ENCODE measurements at places on chromosomes 12 and 14. TPM values are rescaled to one million over a fixed set of nuclear protein-coding genes. Genes with fewer than 3 reads are reported as not detected.

The FLRT2 gene
- 8.2 TPM for total RNA-seq

The OR4E2 gene
- not detected for total RNA-seq

The LMO3 gene
- not detected for total RNA-seq

The MRPL51 gene
- 37.6 TPM for total RNA-seq

The TRHDE gene
- 0.17 TPM for total RNA-seq

The FGF6 gene
- not detected for total RNA-seq

The LRRC9 gene
- total RNA-seq, result 0.14 TPM

The OLR1 gene
- total RNA-seq, result not detected

DNA sequence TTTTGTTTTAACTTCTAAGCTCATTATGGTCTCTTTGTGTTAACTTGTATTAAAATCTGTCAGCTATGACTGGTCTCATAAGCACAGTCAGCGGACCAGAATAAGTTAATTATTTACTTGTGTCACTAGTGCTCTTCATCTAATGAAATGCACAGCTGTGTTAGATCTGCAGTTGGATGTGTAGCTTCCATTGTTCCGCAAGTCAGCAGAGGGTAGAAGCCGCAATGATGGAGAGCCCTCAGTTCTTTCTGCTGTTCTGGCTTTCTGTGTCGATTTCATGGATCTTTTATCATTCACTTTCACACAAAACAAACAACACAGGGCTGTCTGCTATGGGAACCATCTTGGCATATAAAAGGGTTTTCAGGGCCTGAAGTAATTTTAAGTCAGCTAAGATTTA lies 89.3 kb upstream of the RFX4 start:
- no peak for DNase-seq

- no peak for DNase-seq
Observed at GRCh38 chr14:104978746-104979691, 845 bp upstream of the AHNAK2 start.

- DNase-seq, result no peak
Observed at GRCh38 chr12:120130011-120130410, 13.5 kb upstream of the RAB35 start.

GRCh38 chr14:98592611-98593170 lies 679.3 kb downstream of the BCL11B start:
- DNase-seq, result no peak

GRCh38 chr12:54750-55535 lies 11.6 kb upstream of the IQSEC3 start:
- DNase-seq, result no peak

DNA sequence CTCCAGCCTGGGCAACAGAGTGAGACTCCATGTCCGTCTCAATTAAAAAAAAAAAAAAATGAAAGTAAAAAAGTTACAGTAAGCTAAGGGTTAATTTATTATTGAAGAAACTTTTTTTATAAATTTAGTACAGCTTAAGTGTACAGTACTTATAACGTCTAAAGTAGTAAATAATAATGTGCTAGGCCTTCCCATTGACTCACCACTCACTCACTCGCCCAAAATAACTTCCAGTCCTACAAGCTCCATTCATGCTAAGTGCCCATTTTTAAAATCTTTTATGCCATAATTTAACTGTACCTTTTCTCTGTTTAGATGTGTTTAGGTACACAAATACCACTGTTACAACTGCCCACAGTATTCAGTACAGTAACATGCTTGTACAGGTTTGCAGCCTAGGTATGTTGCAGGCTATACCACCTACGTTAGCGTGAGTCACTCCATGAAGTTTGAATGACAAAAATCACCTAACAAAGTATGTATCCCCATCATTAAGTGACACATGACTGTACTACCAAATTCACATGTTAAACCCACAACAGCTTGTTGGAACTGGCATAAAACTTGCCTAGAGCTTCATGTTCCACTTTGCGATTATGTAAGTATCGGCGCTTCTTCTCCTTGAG lies 10.7 kb downstream of the KANSL2 start:
- no peak for DNase-seq

DNA sequence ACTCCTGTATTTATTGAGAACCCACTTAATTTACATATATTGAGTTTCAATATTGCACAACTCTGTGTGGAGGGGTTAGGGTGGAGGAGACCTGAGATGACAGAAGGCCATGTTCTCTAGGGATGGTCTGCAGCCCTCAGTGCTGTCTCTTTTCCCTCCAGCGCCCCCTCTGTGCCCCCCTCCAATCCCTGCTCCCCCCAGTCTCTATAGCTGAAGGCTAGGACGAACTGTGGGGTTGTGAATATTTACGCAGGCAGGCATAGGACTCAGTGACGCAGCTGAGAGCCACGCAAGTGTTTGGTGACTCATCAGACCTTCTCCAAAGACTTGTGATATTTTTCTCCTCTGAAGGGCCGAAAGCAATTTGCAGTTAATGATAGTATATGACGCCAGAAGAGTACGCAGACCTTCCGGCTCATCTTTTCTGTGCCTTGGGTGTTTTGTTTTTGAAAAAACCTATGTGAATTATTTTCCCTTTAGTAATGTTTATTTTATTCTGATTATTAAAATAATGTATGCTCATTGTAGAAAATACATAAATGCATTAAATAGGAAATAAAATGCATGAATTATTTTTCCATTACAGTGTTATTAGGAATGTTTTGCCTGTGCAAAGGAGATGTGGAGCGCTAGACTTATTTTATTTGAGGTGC lies 85.3 kb downstream of the SLC25A47 start:
- no peak for DNase-seq

DNA sequence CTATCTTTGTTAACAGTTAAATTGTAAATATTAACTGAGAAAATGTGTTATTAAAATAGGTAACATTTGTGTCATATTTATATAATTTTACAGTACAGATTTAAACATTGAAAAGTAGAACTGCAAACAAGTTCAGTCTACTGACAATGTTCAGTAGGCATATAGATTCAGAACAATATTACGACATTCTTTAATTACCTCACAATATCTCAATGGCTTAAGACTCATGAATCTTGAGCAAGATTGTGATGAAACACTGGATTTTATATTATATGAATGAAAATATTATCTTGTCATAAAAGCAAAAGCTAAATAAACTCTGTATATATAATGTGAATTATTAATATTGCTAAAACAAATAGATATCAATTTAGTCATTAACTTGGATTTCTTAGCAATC lies 194.9 kb downstream of the ADAMTS20 start:
- no peak for DNase-seq

DNA sequence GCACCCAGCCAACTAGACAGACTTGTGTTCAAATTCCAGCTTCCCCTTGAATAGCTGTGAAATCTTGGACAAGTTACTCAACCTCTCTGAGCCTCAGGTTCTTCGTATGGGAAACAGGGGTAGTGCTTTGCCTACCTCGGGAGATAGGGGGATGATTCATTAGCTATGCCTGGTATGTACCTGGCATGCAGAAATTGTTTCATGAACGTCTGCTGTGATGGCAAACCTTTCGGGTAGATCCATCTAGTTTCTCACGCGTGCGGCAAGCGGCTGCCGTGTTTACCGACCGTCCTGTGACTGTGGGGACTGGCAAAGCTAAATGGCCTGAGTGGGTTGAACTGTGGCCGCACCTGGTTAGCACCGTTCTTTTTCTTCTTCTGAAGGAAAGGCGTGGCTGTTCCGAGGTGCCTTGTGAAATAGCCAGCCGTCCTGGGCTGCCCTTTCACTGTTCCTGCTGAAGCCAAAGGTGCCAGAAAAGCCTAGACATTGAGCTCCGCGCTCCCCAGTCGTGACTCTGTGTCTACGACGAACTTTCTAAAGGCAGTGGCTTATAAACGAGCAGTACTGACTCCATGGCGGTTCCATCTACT lies 40.6 kb upstream of the MED13L start:
- DNase-seq, result no peak

- no peak for DNase-seq
Observed at GRCh38 chr14:68241862-68242487, 422.4 kb downstream of the RAD51B start.

DNA sequence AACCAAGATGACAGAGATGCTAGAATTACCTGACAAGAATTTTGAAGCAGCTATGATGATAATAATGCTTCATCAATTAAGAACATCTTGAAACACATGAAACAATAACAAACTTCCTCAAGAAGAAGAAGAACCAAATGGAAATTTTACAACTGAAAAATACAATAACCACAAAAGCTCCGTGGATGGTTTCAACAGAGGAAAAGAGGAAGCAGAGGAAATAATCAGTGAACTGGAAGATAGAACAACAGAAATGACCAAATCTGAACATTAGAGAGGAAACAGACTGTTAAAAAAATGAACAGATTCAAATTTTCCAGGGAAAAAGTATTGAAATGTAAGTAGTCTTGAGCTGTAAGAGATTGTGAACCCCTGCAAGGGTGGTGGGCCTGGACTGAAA lies 62.8 kb upstream of the SLC35F4 start:
- no peak for DNase-seq

DNA sequence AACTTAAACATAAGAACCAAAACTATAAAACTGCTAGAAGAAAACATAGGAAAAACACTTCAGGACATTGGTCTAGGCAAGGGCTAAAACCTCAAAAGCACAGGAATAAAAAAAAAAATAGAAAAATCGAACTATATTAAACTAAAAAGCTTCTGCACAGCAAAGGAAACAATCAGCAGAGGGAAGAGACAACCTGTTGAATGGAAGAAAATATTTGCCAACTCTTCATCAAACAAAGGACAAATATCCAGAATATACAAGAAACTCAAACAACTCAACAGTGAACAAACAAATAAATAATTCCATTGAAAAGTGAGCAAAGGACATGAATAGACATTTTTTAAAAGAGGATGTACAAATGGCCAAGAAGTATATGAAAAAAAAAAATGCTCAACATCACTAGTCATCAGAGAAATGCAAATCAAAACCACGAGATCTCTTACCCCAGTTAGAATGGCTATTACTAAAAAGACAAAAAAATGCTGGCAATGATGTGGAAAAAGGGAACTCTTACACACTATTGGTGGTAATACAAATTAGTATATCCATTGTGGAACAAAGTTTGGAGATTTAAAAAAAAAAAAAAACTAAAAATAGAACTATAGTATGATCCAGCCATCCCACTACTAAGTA lies 152.0 kb downstream of the NDUFA12 start:
- DNase-seq, result no peak

DNA sequence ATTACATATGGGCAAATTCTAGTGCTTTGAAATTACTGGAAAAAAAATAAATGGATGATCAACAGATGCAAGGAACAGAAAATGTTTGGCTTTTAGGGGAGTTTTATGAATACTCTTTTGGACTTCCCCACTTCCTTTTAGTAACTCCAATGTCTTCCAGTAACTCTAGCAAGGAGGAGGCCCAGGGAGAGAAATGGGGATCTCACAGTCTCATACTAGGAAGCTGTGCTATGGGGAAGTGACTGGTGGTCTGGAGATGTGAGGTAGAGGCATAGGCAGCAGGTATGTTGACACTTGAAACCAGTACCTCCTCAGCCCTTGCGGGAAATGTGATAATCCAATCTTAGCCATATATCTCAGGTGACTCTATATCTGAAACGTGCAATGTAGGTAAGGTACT lies 68.1 kb downstream of the CRADD start:
- no peak for DNase-seq

DNA sequence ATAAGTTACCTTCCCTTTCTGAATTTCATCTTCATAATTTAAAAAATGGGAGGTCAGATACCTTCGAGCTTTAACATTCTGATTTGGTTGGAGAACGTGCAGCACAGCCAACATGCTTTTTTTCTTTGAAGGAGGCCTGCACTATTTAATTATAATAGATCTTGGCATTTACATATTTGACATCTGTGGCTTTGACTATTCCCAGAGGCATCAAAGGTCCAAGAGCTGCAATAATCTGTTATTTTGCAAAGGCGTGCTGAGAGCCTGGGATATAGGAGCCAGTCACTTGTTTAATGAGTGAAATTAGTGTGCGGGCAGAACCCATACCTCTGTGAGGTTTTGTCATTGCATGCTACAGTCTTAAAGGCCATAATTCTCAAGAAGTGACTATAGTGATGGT lies 26.4 kb downstream of the SLC8A3 start:
- no peak for DNase-seq

DNA sequence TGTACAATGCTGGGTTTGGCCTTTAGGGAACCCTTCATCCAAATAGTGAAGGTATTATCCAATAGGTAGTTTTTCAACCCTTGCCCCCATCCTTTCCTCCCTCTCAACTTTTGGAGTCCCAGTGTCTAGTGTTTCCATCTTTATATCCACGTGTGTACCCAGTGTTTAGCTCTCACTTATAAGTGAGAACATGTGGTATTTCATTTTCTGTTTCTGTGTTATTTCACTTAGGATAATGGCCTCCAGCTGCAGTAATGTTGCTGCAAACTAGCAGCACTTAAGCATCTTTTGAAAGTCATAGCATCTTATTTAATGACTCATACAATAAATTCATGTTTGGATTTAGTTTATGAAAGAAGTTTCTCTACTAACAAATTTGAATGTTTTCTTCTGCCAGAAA lies 442.5 kb downstream of the NELL2 start:
- no peak for DNase-seq

GRCh38 chr12:112148031-112148513 lies 22.7 kb downstream of the TRAFD1 start:
- no peak for DNase-seq

DNA sequence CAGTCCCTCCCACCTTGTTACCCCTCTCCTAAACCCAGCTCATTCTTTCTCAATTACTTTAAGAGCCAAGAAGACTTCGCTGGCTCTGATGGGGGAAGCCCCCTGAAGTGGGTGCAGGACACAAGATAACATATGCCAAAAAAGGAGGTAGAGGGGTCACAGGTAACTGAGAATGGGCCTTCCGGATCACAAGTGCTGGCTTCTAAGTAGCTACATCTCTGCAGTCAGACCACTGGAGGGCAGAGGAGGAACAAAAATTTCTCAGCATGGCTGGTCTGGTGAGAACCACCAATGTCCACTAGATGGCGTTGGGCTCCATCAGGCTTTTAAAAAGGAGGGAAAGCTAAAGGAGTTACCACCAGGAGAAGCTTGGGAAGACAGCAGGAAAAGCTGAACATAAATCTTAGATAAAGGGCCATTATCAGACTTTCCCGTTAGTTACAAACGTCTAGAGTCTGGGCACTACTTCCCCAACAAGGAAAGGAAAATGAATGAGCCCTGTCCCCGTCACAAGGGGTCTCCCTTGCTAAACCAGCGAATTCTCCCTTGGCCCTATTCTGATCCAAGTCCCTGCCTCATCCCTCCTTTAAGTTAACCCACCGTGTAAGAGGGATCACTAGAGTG lies 11.6 kb upstream of the CDH24 start:
- DNase-seq, result peak; percentile 79

DNA sequence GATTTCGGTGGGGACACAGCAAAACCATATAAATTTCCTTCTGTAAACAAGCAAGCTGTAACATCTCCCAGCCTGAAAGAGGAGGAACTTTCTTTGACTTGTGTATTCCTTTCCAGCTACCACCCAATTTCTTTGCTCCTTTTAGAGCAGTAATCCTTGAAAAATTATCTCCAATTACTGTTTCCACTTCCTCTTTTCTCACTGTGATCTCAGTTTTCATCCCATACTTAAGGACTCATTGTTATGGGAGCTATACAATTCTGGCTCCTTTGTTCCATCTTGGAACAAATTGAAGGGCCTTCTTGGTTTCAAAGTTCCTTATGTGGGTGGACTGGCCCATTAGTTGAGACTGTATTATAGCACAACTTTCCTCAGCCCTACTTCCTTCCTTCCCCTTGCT lies 152.6 kb downstream of the AKAP6 start:
- DNase-seq, result no peak
